Chondrocyte (in vitro differentiated cells): ENCODE measurements at places on chromosomes 1 and 21. TPM values are rescaled to one million over a fixed set of nuclear protein-coding genes. Genes with fewer than 3 reads are reported as not detected.

SYCP1 gene
- not detected in 3 replicates for total RNA-seq

OR2T35 gene
- total RNA-seq: not detected in 3 replicates

DNM3 gene
- 11.7 to 23.7 TPM (median 12.4 TPM) in 3 replicates for total RNA-seq

IGSF9 gene
- not detected in 3 replicates for total RNA-seq

KRTAP19-2 gene
- not detected in 3 replicates for total RNA-seq

AMY1A gene
- total RNA-seq: not detected in 3 replicates

SIKE1 gene
- 55.0 to 60.0 TPM (median 56.2 TPM) in 3 replicates for total RNA-seq

CFHR4 gene
- not detected in 3 replicates for total RNA-seq

AGO1 gene
- total RNA-seq: 23.5 to 35.8 TPM (median 24.6 TPM) in 3 replicates

CFAP141 gene
- total RNA-seq: not detected in 3 replicates

DPT gene
- total RNA-seq: 11.3 to 30.2 TPM (median 13.0 TPM) in 3 replicates

VWA5B1 gene
- not detected in 3 replicates for total RNA-seq

CYP4A11 gene
- total RNA-seq: not detected in 3 replicates

ROR1 gene
- total RNA-seq: 75.2 to 131 TPM (median 123 TPM) in 3 replicates

ESRRG gene
- not detected in 3 replicates for total RNA-seq

LENEP gene
- total RNA-seq: 0.72 to 0.85 TPM in 2 of 3 replicates, not detected in the other

LIN28A gene
- not detected in 3 replicates for total RNA-seq

SMCP gene
- total RNA-seq: not detected in 3 replicates

AMIGO1 gene
- total RNA-seq: 3.1 to 4.6 TPM (median 4.5 TPM) in 3 replicates

MEX3A gene
- 11.7 to 12.7 TPM (median 12.0 TPM) in 3 replicates for total RNA-seq

SLC16A4 gene
- 16.5 to 23.9 TPM (median 17.0 TPM) in 3 replicates for total RNA-seq

AGTRAP gene
- 19.8 to 25.5 TPM (median 23.8 TPM) in 3 replicates for total RNA-seq

VANGL2 gene
- total RNA-seq: 8.0 to 12.0 TPM (median 11.3 TPM) in 3 replicates

S100A14 gene
- not detected in 3 replicates for total RNA-seq
